NCI-H2171 (cell line): ENCODE measurements at places on chromosomes 4 and X.

GRCh38 chr4:158884280-158884679, 115.5 kb downstream of the FNIP2 start:
- no peak for DNase-seq

DNA sequence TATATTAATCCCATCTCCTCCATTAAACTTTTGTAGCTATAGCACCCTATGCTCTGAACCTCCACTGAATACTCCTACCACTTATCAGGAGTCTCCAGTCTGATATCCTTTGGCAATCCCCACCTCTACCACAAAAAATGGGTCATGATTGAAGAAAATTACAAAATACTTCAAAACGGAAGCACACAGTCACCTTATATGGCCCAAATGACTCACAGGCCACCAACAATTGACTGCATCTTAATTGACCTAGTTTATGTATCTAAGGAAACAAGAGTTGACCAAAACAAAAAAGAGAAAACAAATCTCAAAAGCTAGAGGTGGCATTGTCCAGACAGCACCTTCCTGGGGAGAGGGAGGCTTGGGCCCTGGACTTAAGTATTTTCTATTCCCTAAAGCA, 120.0 kb upstream of the DIAPH2 start:
- no peak for DNase-seq

GRCh38 chr4:53240573-53240972, 125.3 kb downstream of the SCFD2 start:
- DNase-seq, result no peak

DNA sequence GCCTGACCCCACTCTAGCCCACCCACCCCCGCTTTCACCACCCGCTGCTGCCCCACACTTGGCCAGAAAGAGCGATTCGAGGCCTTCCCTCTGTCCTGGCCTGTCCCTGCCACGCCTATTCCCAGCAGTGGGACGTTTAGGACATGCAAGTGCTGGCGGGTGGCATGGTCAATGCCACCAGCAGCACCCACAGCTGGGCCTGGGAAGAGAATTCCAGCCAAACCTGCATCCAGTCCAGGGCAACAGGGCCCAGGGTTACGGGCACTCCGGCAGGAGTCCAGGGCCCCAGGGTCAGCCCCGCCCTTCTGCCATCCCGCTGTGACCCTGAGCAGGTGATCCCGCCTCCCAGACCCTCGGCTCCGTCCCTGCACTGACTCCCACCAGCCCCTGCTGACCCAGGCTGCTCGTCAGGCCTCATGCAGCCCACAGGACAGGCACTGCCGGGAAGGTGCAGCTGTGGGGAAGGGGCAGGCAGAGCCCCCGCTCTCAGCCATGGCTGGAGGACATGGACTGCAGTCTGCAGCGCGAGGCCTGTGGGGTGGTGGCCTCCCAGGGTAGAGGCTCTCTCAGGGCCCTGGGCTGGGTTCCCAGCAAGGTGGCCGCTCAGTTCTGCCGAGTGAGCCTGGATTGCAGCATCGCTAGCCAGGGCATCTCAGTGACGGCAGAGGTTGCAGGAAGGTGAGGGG, 6.8 kb upstream of the HTRA3 start:
- DNase-seq, result no peak

- no peak for DNase-seq
These were observed 5.7 kb downstream of the TRPC5OS start for GRCh38 chrX:111881715-111882114.

DNA sequence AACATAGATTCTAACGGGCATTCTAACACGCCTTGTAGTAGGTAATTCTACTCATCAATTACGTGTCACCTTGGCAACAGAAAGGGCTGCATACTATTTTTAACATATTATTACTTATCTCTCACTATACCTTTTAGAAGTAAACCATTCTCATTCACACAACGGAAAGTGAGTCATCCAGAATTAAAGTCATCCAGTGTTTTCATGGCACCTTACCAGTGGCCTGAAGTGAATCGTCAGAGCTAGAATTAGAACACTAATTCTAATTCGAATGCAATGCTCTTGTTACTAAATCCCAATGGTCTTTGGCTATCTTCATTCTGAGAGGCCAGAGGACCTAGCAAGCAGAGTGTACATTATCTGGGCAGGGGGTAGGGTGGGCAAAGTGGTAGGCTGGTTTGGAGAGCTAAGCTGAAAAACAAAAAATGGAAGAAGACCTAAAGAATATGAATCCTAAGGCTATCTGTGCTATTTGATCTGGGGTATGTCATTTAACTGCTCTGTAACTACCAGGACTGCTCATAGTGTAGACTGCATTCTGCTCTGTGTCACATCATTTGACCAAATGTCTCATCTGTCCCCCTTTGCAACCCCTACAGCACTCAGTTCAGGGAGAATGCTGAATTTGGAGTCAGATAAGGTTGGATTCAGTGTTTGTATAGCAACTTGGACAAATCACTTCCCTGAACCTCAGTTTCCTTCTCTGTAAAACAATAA, 96.5 kb downstream of the HDAC8 start:
- DNase-seq, result no peak

- DNase-seq, result no peak
These were observed 62.4 kb upstream of the RAI2 start for GRCh38 chrX:17923546-17923945.

DNA sequence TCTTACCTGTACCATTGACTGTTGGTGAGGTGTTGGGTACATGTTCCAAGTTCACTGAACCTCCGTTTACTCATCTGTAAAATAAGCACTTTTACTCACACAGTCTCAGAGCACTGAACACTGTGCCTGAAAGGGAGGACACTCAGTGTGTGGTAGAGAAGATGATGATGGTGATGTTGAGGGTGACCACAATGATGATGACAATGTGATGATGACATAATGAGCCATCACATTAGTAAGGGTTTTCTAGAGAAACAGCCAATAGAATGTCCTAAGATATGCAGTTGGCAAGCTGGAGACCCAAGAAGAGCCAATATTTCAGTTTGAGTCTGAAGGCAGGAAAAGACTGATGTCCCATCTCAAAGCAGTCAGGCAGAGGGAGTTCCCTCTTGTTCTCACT, 315.4 kb upstream of the IGFBP7 start:
- DNase-seq, result no peak

GRCh38 chr4:48295116-48295515, 25.5 kb upstream of the TEC start:
- no peak for DNase-seq

DNA sequence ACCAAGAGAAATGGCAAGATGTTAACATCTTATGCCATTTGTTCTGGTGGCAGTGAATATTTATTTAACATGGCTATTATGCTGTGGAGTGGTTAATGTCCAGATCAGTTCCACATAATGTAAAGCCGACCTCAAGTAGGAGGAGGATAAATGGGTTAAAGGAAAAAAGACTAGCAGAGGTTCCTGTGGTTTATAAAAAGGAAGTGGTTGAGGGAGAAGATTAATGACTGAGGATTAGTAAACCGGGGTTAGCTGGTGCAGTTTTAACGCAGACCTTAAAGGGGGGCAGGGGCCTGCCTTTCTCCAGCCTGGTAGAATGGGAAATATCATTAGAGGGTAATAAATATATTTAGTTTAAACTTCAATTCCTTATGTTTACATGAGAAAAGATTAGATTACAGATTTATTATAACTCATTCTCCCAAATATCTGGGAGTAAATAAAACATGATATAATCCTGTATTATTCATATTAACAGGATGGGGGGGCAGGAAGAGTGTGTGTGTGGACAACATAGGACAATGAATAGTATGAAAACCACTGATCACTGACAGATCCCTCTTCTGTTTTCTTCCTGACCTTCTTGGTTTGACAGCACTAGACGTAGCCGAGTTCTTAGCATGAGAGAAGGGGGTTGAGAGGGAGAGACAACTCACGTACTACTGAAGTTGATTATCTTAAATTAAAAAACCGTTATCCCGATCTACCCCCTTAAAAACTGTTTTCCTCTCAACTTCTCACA, 124.1 kb upstream of the LIMCH1 start:
- no peak for DNase-seq

DNA sequence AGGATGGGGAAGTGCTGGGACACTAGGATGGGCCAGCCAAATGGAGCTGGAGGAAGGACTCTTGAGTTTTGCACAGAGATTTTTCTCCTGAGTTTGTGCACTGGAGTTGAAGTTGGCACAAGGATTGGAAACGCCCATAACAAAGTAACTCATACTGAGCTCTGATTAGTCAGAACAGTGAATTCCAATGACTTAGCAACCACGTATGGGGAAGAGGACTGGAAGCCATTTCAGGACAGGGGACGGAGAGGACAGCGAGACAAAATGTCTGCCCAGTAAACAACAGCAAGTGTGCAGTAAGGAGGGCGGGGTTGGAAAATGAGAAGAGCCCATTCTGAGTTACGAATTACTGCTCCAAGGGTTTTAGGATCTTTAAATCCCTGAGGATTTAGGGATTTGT, 5.9 kb downstream of the RIPPLY1 start:
- DNase-seq, result no peak

DNA sequence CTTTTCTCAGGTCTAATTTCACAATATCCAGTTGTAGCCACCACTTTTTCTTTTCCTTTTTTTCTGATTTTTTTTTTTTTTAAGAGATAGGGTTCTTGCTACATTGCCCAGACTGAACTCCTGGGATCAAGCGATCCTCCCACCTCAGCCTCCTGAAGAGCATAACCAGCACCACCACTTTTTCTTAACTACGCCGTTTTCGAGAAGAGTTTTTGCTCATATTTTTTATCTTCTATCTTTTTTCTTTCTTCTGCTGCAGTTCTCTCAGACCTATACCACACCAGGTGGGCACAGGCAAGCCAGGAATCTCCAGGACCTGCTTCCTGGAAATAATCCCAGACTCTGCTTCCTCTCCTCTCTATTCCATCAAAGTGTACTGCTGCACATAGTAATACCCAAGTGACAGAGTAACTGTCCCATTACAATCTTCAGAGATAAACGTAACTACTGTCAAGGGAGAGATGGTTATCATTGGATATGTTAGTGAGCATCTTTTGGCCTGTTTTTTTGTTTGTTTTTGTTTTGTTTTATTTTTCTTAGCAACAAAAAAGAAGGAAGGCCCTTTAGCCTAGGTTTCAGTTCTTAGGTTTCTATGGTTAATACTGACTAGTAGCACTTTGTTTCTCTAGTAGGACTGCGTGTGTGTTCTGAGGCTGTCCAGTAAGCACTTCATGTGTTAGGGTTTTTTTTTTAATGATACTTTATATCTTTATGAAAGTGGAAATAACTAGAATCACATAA, 59.2 kb upstream of the TXK start:
- DNase-seq, result no peak

- no peak for DNase-seq
These were observed 108.4 kb downstream of the ADRA2C start for GRCh38 chr4:3874525-3875110.

- no peak for DNase-seq
These were observed 146.7 kb downstream of the PCDH7 start for GRCh38 chr4:30866907-30867306.

- no peak for DNase-seq
These were observed 93.7 kb downstream of the ADGRL3 start for GRCh38 chr4:61293707-61294400.

- peak; percentile 70 for DNase-seq
These were observed 9.7 kb upstream of the SEC24D start for GRCh38 chr4:118845552-118846050.

DNA sequence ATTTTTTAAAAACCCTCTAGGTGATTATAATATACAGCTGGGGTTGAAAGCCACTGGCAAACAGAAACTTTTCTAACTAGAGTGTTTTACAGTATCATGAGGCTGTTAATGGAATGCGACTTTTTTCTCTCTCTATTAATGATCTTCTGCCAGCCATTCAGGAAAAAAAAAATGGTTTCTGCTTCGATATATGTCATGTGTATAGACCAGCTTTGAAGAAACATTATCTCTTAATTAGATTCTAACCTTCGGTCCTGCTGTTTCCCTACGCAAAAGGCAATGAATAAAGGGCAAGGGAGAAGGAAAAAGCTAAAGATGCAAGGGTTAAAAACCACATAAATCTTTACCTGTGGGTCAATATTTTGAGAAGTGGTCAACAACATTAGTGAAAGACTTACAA, 1662.1 kb upstream of the TENM3 start:
- DNase-seq, result no peak

DNA sequence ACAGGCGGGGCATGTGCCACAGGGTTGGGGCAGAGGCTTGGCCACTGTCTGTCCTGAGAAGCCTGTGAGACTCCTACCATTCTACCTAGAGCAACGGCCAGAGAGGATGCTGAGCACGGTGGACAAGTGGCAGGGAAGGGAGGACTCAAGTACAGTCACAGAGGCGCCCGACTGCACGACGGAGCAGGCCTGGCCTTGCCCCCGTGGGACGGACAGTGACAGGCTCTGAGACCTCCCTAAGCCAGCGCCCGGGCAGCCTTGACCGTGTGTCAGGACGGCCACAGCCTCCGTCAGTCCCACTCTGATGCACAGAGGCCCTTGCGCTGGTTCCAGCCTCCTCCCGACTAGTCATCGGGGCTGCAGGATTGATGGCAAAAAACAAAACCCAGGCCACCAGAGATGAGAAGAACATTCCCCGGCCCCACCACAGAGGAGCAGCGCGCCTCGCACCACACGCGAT, 36.7 kb upstream of the MXD4 start:
- DNase-seq, result no peak

DNA sequence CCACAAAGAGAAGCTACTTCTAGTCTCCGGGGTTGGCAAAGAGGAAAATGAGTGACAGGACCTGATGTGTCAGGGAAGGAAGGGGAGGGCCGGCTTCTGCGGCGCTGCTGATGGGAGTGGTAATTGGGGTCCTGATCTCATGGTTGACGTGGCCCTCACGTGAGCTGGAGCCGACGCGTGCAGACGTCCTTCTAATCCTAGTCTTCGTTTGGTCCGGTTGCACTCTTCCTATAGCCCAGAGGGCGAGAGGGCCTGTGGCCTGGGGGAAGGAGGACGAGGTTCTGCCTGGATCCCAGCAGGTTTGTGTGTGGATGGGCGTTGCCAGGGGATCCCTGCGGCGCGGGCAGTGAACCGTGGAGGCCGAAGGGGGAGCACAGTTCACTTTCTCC, at the start of gene ARMCX1:
TSS of gene ARMCX1 (plus strand) at position 186 of the 389 bp plus-strand sequence. CDS start 2,384 bp downstream, outside the sequence.
- DNase-seq, result no peak

DNA sequence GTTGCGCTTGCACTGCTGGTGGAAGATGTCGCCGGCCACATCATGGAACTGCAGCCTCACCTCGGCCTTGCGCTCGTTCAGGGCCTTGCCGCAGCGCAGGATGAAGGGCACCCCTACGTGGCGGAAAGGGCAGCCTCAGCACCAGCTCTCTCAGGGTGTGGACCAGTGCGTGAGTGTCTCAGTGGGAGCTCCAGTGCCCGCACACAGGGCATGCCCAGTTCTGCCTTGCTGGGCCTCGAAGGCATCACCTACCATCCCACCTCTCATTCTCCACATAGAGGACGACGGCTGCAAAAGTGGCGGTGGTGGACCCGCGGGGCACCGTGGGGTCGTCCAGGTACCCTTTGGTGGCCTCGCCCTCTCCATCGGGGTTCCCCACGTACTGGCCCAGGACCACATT, 14.0 kb downstream of the G6PD start:
- no peak for DNase-seq

- DNase-seq, result no peak
These were observed 67.4 kb upstream of the PCDH19 start for GRCh38 chrX:100477467-100477866.

GRCh38 chr4:40264497-40264896, 67.7 kb downstream of the RHOH start:
- no peak for DNase-seq
